Esophagus muscularis mucosa (tissue), 4 donors: ENCODE measurements at places on chromosomes 16 and 17. TPM values are rescaled to one million over a fixed set of nuclear protein-coding genes. Genes with fewer than 3 reads are reported as not detected.

DNA sequence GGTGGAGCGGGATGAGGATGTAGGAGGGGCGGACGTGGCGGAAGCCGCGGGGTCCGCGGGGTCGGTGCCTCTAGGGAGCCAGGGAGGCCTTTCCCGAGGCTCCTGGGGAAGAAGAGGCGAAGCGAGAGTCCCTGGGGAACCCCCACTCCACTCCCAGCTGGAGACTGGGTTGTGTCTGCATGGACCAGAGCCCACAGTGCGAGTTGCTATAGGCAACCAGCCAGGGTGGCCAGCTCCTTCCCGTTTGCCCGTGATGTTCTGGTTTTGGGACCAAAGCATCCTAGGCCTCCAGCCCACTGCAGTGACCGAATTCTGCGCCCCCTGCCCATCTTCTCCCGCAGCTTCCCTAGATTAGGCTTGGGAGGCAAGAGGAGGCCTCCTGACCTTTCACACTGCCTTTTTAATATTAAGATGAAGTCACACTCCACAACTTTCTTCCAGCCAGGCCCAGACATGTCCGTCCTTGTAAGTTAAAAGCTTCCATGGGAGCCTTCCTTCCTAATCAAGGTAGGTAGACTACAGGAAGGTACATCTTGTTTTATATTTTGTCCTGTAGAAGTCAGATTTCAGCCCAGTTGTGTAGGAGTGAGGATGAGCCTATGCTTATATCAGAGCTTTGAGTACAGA is 469 bp downstream of the AMZ2 start:
- DNase-seq = no peak

GRCh38 chr16:66568355-66568754 is 2.1 kb downstream of the CMTM1 start:
- DNase-seq = no peak

DNA sequence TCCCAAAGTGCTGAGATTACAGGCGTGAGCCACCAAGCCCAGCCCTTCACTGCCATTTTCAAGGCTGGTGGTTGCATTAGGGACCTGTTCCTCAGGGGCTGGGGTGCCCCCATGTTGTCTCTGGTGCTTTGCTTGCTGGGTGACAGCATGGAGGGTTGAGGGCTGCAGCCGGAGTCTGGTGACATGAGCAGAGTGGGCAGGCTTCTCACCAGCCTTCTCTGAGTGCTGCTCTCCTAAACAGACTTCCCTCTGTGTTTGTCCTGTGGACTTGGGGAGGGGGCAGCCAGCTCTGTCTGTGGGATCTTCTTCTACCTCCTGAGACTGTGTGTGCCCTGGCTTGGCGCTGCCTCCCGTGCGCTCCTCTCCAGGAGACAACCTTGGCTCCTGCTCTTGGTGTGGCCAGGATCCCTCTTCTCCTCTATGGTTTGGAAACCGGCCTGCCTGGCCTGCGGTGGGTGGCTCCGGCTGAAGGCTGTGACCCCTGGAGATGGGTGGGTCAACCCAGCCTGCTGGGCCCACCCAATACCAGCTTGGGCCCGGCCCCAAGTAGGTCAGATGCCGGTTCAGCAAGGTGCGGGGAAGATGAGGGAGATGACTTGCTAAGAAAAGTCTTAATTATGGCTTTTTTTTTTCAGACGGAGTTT is 72.1 kb downstream of the PDPK1 start:
- no peak for DNase-seq

DNA sequence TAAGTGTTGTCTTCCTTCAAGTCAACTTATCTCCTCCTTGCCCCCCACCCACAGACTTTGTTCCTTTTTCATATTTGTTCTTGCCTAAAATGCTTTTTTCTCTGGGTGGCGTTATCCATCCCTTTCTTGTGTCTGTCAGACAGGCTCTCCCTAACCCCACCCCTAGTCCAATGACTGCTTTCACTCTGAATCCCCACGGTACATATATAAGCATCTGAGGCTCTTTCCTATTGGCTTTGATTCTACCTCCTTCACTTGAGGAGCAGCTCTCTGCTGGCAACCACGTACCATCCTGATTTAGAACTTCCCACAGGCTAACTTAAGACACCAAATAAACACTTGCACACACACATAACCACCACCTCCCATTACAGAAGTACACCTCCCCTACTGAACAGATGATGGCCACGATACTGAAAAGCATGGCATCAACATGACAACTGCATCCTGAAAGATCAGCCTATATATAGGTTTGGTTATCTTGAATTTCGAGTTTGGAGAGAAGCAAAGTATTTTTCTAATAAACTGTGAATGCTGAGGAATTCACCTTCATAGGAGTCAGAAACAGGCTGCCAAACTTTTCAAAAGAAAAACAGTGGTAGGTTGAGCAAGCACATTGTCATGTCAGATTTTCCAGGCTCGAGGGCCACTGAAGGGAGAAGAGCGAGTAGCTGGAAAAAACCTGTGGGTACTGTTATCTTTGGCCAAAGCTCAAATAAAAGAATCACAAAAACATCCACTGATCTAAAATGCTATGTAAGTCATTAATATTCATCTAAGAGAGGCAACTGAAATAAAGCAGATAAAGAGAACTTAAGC is 24.3 kb downstream of the STAT3 start:
- no peak for DNase-seq

DNA sequence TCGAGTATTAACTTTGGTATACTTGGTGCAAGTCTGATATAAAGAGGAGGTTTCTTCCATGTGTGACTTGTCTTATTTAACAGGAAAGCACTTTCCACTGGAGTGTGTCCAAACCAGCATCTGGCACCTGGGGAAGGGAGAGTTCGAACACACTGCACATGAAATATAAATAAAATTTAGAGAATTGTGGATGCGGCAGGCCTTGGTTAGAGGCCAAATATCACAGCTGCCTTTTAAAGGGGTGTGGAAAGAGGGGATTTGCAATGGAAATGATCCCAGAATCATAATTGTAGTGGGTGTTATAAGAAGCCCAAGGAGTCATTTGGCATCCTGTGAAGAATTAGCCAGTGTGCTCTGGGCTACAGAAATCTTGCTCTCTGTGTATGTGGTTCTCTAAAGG is 4.3 kb upstream of the NXN start:
- no peak for DNase-seq

DNA sequence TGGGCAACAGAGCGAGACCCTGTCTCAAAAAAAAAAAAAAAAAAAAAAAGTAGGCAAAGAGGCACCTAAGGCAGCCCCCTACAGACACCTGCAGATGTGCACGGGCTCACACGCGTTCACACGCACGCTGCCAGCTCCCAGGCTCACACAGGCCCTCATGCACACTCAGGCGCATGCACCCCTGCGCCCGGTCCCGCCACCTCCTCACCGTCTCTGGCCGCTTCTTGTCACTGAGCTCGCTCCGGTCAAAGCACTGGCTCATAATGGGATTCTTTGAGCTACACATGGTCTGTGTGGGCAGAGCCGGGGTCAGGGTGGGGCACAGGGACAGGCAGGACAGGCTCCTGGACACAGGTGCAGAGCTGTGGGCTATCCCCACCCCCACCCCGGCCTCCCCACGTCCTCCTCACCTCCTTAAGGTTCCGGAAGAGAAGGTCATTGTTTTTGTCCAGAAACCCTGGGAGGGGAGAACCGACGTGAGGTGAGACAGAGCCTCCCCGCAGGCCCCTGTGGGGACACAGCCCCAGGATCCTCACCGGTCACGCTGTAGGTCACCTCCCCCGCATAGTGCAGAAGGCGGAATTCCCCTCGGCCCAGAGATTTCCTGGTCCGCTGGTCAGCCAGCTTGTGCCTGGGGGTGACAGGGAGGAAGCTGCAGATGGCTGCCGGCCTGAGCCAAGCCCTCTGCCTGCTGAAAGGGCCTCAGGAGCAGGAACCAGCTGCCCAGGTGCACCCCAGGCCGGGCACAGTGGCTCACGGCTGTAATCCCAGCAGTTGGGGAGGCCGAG is 17.9 kb downstream of the MYO1C start:
- DNase-seq = no peak

KARS1 gene
- 103 TPM for total RNA-seq

DNA sequence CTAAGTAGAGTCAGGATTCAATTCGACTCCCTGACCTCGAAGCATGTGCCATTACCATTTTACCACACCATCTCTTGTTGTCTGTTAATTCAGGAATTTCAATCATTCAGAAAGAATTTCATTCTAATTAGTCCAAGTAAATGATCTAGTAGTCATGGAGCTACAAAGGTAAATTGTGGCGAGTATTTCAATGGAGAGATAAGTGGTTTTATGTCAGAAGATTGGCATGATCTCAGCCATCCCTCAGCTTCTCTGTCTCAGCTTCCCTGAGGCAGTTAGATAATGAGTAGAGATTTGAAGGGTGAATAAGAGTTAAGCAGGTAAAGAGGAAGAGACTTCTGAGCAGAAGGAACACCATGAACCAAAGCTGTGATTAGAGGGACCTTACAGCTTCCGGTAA is 93.6 kb downstream of the HS3ST4 start:
- DNase-seq = no peak

GRCh38 chr17:11324846-11325420 is 83.9 kb downstream of the SHISA6 start:
- DNase-seq = peak; percentile 75

DNA sequence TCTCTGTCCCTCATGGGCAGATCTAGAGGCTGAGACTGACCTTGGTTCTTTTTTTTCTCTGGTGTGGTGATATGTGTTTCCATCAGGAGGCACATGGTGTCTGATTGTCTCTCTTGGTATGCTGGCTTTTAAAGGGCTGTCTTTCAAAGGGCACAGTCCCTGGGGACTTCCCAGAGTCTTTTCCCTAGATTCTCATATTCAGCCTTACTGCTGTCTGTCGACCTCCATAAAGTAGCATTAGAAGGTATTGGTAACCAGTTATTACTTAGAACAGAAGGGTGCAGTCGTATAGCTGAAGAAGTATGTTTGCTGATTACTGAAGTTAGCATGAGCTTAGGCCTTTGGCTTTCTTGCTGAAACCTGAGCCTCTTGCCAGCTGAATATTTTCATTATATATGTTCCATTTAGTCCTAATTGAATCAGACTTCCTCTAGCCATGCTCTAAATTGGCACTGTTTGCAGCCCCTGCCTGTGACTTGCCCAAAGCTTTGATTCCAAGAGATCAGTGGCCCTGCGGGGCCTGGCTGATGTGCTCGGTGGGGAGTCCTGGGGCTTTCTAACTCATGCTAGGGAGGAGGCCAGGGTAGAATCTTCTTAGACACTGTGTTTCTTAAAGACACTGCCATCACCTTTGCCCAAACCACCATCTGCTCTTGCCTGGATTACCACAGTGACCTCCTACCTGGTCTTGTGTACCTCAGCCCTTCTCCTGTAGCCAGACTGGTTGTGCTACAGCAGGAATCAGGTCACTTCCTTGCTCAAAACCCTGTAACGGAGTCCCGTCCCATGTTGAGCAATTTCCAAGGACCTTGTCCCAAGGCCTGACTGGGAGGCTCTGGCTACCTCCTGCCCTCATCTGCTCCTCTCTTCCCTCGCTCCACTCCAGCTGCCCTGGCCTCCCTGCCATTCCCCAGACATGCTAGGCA is 71.5 kb downstream of the WWP2 start:
- no peak for DNase-seq

DNA sequence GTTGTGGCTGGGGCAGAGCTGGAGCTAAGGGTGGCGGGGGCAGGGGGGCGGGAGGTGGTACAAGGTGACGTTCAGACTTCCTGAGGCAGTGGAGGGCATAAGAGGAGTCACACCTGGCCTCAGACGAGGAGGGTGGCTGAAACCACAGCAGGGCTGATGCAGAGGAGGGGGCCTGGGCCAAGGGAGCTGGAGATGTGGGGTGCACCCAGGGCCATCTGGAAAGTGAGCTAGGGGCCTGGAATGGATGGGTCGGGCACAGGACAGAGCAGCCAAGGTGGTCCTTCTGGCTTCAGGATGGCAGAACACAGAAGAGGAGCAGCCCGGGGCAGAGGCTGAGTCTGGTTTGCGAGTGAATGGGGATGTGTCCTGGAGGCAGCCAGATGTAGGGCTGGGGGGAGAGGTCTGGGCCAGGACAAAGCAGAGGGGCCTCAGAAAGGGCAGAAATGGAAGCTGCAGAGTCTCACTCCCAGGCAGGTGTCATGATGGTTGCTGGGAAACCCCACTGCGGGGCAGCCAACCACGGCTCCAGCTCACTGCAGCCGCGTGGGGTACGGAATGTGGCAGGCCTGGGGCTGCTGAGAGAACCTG is 57.6 kb downstream of the PRMT7 start:
- DNase-seq = no peak

DNA sequence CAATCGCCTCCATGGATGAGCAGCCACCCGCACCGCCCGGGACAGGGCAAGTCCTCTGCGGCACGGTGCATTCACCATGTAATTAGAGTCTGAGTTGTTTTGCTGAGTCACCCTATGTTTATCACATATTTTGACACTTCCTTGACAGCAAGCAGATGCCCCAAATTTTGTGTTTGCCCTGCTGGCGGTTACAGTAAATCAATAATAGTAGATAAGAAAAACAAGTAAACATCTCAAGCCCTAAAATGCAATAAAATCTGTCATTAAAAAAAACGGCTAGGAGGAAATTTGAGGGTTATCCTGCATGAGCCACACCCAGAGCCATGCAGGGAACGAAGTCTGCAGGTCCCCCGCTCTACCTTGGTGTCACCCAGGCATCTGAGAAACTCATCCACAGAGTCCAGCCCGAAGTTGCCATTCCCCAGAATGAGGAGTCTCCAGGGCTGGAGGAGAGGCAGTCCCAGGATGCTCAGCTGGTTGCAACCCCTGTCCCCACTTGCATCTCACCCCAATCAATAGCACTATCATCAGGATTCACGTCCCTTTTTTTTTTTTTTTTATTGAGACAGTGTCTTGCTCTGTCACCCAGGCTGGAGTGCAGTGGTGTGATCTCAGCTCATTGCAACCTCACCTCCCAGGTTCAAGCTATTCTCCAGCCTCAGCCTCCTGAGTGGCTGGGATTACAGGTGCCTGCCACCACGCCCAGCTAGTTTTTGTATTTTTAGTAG is 16.5 kb upstream of the ST6GALNAC1 start:
- no peak for DNase-seq

IFI35 gene
- 21.2 TPM for total RNA-seq

TAF15 gene
- total RNA-seq = 93.8 TPM

- peak; percentile 98 for DNase-seq
Measured at GRCh38 chr17:63848834-63849689, 6.6 kb upstream of the SMARCD2 start.

PGP gene
- 15.7 TPM for total RNA-seq
